Lung (tissue), 17 donors: ENCODE measurements at places on chromosomes 5 and 9. TPM values are rescaled to one million over a fixed set of nuclear protein-coding genes. Genes with fewer than 3 reads are reported as not detected.

Gene DNAJC21
- 39.6 TPM for total RNA-seq

DNA sequence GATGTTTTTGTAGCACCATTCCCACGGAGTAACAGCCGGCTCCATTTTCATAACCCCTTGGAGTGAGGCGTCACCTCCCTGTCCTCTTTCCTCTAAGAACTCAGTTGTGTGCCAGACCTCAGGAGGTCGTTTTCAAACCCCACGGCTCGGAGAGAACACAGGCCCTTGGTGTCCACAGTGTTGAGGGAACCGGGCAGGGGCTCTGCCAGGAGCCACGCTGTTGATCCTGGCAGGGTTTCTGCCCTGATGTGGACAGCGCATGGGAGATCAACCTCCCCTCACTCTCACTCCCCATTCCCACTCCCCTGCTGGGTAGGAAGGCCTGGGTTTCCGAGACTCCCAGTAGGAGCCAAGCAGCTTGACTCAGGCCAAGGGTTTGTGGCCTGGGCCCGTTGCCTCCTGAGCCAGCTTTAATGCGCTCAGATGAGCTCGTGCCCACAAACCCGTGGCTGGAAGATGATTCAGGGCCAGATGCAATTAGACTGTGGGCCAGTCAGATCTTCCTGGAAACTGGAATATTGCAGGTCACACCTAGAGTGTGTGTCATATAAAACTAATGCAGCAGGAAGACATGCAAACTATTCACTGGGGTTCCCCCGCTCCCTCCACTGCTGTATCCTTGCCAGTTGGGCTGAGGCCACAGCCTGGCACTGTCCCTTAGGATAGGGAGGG, 133.4 kb downstream of the SLC12A2 start:
- no peak for DNase-seq

- DNase-seq = no peak
Observed at GRCh38 chr5:110588286-110588980, 138.0 kb downstream of the TMEM232 start.

DNA sequence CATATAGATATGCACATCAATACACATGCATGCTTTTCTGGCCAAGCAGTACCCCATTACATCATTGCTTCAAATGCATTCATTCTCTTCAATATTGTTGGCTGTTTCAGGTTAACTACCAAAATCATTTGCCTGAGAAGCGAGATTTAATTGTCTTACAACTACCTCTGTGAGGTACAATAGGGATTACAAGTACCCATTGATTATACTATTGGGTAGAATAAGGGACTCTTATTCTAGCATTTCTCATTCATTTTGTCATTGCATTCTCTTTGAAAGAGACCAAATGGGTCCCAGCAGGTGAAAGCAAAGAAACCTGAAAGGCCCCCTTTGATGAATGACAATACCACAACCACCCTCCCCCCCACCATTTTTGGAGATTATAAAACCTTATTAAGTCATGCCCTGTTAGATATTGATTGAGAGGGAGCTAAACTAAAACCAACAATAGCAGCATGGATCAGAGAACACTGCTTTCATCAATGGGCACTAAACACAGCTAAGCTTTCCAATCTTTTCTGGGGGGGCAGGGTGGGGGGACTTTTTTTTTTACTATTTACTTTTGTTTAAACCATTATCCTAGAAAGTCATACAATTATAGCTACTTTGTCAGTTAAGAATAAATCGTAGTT, 375.0 kb upstream of the CCNH start:
- DNase-seq = no peak
